ENCODE measurements at places on chromosomes 16 and 17.
A peak's percentile ranks its signal among the peaks of the same experiment; 100 is the strongest.

- DNase-seq: no peak
Measured at GRCh38 chr16:72474501-72475123, 302.7 kb upstream of the PMFBP1 start.

- no peak for DNase-seq
Measured at GRCh38 chr17:80265205-80266068, 4.8 kb downstream of the RNF213 start.

DNA sequence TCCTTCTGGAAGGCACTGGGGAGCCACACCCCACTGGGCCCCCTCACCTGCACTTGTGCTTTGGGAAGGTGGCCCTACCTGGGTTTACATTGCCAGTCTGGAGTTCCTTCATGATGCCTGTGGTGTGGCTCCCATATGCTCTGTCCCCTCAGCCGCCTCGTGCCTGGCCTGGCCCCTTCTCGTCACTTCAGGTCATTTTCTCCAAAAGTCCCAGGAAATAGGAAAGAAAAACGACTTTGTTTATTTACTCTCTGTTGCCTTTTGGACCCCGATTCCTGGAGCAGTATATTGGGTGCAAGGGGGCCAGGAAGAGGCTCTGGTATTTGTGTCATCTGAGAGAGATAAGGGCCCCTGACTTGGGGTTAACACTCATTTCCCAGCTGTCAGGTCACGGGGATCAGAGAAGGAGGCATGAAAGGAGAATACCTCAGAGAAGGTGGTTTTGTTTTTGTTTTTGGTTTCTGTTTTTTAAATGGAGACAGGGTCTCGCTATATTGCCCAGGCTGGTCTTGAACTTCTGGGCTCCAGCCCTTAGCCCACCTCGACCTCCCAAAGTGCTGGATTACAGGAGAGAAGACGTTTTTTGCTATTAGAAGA, 4.7 kb downstream of the SOCS3 start:
- DNase-seq: no peak

- no peak for DNase-seq
Measured at GRCh38 chr17:73323409-73324159, 11.8 kb upstream of the CDC42EP4 start.

GRCh38 chr16:71894229-71894920, 956 bp upstream of the IST1 start:
- peak; percentile 4 for DNase-seq

DNA sequence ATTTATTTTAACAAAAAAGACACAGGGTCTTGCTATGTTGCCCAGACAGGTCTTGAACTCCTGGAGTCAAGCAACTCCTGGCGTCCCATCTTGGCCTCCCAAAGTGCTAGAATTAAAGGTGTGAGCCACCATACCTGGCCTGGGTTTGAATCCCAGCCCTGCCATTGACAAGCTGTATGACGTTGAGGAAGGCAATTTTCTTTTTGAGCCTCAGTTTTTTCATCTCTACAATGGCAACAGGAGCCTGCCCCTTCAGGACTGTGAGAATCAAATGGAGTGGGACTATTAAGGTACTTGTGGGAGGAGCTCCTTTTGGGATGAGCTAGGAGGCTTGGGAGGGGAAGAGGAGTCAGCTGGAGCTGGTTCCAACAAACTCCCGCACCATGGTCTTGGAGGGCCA, 6.2 kb downstream of the RARA start:
- DNase-seq: no peak

DNA sequence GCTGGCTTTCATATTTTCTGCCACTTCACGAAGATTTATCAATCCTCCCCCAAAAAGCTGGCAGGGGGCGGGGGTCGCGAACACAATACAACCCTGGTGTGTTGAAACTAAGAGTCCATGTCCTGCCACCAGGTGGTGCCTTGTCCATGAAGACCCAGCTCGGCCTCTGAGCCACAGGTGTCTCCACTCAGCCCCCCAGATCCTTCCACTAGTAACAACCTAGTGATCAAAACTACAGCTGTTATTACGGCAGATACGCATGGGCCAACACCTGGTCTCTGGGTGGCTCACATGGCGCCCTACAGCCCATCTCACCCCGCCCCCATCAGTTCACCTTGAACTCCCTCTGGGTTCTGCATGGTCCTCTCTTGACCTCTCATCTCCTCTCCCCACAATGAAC, 27.7 kb downstream of the USP7 start:
- DNase-seq: no peak

DNA sequence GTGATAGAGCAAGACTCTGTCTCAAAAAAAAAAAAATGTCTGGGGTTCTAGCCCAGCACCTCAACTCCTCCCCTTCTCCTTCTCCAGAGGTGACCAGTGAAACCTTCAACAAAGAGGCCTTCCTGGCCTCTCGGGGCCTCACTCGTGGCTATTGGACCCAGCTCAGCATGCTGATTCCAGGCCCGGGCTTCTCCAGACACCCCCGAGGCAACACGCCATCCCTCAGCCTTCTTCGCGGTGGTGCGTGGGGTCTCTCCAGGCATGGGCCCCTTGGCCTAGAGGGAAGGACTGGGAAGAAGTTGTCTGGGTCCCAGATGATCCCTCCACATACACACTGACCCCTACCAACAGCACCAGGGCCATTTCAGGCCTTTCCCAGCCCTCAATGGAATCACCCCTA, 3.5 kb upstream of the CXCL16 start:
- DNase-seq: no peak

- no peak for DNase-seq
Measured at GRCh38 chr17:16444258-16444886, 29.0 kb downstream of the TRPV2 start.

DNA sequence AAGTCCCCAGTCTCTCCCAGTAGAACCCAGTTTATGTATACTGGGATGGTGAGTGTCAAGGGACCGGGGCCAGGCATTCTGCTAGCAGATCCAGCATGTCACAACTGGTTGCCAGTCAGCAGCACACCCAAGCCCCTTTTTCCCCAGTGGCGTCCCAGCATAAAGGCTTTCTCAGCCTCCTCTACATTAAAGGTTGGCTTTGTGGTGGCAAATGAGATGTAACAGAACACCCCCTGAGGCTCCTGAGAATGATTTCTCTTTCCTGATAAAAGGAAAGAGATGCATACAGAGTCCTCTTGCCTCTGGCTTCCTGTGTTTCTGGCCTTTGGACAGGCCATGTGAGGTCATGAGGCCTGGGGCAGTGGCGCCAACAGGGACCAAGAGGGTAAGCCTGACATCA, 27.9 kb downstream of the IRX6 start:
- no peak for DNase-seq

DNA sequence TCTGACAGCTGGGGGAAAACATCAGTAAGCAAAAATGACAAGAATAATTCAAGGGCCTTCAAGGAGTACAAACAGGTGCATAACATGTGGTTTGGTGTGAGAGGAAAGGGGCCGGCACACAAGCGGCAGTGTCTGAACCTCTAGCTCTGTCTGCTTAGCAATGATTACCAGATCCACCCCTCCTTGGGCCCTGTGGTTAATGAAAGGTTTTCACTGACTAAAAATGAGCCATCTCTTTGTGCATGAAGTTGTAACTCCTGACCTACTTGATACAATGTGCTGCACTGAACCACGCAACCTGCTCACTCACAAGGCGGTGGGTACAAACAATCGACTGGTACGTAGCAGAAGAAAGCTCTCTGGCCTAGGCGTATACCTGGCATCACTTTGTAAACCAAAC, 15.1 kb downstream of the FAM117A start:
- DNase-seq: no peak

DNA sequence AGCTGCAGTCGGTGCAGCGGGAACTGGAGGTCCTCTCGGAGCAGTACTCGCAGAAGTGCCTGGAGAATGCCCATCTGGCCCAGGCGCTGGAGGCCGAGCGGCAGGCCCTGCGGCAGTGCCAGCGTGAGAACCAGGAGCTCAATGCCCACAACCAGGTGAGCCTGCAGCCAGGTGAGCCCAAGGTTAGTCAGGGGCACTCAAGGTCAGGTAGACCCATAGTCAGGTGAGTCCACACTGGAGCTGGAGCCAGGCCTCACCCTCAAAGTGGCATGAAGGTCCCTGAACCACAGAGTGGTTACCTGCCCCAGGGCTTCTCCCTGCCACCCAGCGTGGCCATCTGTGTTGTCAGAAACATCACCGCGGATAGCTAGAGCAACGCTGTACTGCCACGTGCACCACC, 32.2 kb downstream of the PLD6 start:
- no peak for DNase-seq

DNA sequence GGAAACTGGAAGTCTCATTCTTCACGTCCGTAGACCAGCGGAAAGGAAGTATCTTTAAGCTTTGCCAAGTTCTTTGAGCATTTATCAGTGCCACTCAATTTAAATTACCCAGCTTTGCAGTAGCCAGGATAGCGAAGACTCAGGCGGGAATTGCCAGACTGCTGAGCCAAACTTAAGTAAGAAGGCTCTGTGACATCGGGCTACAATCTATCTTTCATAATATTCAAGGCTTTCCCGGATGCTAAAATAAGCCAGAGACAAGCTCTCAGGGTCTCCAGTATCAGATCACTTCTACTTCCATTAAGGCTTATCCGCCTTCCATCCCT, 436 bp upstream of the BRIP1 start:
- no peak for DNase-seq

- no peak for DNase-seq
Measured at GRCh38 chr17:31595076-31595475, 203.6 kb downstream of the RAB11FIP4 start.

DNA sequence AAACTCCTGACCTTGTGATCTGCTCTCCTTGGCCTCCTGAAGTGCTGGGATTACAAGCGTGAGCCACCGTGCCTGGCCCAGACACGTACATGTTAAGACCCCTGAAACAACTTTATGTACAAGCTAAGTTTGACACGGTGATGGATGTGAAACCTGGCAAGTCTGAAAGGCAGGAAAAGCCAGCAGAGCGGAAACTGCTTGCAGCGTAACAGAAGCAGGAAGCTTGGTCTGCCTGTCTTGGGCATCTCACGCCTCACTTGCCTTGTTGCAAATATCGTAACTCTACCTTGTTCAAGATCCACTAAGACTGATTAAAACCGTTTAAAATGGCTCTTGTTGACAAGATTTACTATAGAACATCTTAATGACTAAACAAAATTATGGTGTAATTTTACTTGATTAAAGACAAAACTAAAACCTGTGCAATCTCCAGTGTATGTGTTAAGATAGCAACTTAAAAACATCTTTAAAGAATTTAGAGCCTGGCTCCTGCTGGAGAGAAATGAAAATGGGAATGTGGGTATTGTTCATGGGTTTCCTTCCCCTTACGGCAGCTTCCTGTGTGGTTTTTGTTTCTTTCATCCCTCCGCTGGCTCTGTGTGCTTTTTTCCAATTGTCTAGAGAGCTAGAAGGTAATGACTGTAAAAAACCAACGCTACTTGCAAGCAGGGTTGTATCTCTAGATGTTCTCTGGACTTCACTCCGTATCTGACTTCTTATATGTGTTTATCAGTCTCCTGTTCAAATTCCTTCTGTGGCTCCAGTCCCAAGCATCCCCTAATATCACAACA, 477.6 kb downstream of the XYLT1 start:
- DNase-seq: peak; percentile 1

DNA sequence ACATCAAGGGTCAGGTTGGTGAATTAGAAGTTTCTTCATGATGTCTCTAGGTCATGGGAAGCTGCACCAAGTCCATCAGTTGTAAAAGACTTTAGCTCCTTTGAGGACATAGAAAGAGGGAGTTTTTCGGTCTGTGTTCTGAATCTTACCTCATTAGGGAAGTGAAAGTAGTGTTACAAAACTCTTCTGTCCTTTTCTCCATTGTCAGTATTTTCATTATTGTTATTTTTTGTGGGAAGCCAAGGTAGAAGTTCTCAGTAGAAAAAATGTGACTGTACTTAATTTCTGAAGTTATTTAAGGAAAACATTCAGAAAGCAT, 24.2 kb downstream of the MAP3K3 start:
- no peak for DNase-seq

DNA sequence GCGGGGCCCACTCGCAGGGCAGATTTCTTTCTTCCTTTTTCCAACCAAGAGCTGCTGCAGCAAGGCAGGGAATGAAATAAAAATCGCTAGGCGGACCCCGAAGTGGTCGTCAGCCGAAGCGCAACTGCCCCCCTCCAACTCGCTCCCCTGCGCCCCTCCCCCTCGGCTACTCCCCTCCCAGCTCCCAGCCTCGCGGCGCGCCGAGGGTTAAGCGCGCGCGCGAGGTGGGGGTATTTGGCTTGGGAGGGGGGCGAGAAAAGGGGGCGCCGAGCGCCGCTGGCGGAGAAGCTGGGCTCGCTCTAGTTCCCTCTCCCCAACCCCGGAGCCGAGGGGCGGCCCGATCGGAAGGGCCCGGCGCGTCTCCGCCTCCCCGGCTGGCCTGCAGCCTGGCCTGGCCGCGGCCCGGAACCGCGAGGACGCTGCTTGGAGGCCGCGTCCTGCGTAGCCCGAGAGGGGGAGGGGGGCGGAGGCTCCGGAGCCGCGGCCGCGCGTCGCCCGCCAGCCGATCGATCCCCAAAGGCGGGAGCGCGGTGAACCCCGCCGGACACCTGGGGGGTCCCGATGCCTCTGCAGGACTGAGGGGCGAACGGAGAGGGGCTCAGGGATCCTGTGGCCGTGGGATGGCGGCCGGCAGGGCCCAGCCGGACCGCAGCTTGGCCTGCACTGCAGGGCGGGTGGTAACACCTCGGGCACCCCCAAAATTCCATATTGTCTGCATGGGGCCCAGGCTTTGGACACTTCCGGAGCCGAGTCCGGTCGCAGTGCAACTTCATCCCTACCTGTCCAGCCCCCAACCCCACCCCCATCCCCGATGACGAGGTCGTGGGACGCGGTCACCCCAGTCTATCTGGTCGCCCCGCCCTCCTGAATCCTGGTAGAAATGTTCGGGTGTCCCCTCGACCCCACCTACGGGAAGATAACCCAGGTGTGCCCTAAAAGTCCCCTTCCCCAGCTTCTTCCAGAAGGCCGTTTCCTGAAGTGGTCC, 4.9 kb upstream of the CBX4 start:
- no peak for DNase-seq

- DNase-seq: no peak
Measured at GRCh38 chr16:75527825-75528299, 8.0 kb downstream of the CHST5 start.

DNA sequence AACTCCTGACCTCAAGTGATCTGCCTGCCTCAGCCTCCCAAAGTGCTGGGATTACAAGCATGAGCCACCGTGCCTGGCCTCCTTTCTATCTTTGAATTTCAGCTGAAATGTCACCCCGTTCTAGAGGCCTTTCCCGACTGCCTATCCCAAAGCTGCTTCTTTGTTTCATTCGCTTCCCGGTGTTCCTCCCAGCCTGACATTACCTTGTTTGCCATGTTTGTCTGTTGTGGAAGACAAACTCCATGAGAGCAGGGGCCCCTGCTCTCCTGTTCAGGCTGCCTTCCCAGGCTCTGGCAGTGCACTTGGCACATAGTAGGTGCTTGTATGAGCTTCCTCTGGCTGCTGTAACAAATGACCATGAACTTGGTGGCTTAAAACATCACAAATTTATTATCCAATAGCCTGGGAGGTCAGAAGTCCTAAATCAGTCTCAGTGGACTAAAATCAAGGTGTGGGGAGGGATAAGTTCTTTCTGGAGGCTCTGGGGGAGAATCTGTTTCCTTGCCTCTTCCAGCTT, 2.6 kb upstream of the CCL22 start:
- DNase-seq: no peak

DNA sequence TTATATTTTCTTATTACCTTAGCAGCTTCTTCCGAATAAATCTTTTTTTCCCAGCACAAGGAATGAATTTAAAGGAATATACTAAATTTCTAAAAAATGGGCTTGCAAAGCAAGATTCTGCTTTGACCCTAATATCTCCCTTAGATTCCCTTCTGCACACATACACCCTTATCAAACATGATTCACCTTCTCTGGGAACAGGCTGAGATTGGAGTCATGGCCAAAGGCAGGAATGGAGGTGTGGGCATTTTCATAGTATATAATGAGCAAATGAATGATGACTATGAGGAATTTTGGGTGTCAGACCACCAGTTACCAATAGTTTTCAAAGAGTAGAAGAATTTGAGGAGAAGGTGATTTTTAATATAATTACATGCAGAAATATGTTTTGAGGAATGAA, 231.3 kb upstream of the CDH11 start:
- DNase-seq: no peak
